Activated T-helper 9 cell treated with anti-CD3 and anti-CD28 coated beads, Interleukin-2, amount 50 U/mL, for 16 hours (primary cell): ENCODE measurements at places on chromosomes 5 and 9.

DNA sequence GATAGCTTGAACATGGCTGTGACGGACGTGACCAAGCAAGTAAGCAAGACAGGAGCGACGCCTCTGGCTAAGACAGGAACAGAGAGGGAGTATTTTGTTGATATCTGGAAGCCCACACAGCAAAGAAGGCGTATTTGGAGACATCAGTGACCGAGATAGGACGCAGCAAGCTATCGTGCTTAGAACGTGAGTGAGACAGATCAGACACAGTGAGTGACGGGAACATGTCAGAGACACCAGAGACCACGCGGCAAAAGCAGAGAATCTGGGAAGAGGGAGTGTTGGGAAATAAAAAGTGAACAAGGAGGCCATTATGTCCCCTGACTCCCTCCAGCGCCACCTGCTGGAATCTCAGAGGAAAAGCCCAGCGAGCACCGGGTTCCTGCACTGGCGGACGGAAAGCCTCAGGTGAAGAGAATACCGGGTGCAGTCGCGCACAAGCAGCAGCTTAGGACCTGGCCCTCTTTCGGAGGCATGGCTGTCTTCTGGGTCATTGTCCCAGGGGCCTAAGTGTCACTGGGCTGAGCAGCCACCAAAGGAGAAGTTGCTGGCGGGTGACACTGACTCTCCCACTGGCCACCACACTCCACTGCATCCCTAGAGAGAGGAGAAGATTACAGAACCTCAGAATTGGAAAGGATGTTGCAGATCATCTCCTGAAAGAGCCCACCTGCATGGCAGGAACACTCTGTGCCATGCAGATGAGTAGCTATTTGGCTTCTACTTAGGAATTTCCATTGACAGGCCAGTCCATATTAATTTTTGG lies 99.1 kb downstream of the FBXO38 start:
- peak; percentile 30 for DNase-seq

DNA sequence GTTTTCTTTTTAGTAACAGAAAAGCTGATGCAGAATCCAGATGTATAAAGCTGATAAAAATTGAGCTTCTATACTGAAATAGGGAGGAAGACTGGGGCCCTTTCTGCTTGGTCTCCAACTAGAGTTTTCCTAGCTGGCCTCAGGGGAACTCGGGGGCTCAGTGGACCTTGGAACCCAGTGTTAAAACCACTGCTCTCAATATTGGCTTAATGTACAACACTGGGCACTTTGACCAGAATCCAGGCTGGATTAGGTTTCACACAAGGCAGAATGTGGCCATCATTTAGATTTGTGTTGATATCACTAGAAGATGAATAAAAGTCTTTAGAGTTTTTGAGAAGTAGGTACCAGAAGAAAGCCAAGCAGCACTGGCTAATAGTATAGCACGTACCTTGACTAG lies 114.7 kb downstream of the GDNF start:
- DNase-seq: no peak

DNA sequence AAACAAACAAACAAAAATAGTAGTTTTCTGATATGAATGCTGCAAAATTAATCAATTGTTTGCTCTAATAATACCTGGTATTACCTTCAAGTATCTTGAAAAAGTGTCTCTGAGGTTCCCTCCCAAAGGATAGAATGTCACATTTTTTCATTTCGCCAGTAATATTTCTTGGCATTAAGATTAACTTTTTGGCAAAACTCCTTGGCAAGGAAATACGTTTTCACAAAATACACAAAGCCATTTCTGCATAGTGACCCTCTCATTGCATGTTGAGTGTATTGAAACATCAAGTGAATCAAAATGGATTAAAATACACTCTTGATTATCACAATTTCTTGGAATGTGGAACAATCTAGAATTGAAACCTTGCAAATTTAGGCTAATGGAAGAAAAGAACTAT lies 230.5 kb downstream of the ATPSCKMT start:
- DNase-seq: no peak

DNA sequence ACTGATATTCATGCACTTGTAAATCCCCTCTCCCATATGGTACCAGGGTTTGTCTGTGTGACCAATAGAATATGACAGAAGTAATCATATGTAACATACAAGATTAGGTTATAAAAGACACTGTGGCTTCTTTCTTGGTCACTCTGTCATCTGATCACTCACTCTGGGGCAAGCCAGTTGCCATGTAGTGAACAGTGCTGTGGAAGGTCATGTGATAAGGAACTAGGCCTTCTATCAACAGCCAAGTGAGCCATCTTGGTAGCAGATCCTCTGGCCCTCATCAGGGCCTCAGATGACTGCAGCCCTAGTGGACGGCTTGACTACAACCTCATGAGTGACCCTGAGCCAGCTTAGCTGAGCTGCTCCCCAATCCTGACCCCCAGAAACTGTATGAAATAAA lies 30.0 kb upstream of the MATR3 start:
- no peak for DNase-seq

DNA sequence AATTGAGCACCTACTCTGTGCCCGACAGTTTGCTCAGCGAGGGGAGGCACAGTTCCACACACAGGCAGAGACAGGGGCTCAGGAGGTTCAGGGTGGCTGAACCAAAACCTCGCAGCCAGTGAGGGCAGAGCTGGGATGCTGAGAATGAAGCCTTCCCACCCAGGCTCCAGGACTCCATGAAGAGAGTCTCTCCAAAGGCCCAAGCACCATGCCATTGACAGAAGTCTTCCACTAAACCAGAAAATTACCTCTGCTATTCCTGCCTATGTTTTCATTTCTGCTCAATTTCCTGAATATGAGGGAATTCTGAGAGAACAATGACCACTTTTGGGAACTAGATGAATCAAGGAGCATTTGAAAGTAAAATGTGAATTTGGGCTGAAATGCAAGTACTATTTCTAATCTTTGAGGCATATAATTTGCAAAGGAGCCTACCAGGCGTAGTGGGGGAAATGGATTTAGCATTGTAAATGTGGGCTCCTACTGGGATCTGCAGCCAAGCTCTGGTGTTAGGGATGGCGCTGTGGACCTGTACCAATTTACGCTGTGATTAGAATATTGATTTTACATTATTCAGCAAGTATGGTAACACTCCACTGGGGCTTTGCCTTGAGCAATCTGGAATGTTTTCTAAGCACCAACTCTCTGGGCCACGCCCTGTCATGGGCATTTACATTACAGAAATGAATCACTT lies 91.9 kb downstream of the DRD1 start:
- no peak for DNase-seq

- no peak for DNase-seq
Measured at GRCh38 chr9:123187131-123187530, 81.3 kb downstream of the STRBP start.

- DNase-seq: peak; percentile 13
Measured at GRCh38 chr9:26947736-26948135, 694 bp upstream of the PLAA start.

DNA sequence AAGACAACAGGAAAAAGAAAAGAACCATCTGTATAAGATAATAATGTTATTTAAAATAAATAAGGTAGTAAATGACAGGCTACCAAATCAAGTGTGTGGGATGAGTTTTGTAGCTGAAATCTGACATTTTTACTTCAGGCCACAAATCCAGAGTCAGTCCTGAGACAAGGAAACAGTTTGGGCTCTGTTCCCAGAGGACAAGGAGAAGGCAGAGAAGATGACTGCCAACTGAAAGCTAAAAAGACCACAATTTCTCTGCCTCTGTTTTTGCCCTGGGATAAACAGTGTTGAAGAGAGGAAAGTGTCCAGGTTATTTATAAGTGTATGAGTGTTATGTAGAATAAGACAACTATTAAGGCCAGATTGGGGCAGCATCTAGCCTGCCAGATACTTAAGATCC lies 180.5 kb downstream of the NFIB start:
- no peak for DNase-seq

- DNase-seq: no peak
Measured at GRCh38 chr5:56698463-56699381, 116.6 kb upstream of the MAP3K1 start.

GRCh38 chr9:126682113-126682810 lies 68.5 kb downstream of the LMX1B start:
- no peak for DNase-seq

DNA sequence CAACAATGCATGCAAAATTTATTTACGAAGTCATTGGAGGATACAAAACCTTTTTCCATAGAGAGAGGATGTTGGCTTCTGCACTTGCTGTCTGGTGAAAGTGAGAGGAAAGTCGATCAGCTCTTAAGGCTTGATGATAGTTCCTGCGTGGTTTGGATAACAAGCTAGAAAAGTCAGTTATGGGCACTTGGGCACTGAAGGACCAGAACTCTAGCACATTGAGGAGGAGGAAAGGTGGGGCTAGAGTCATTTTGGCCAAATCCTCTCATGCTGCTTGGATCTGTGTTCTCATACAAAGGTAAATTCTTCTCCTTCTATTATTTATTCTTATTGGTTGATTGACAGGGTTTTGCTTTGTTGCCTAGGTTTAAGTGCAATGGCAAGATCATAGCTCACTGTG lies 245.9 kb upstream of the ADAMTSL1 start:
- no peak for DNase-seq

- no peak for DNase-seq
Measured at GRCh38 chr5:39422728-39423285, 2.0 kb downstream of the DAB2 start.

- no peak for DNase-seq
Measured at GRCh38 chr9:4475301-4475700, 15.0 kb upstream of the SLC1A1 start.

GRCh38 chr9:22528485-22528884 lies 81.9 kb downstream of the DMRTA1 start:
- DNase-seq: no peak

DNA sequence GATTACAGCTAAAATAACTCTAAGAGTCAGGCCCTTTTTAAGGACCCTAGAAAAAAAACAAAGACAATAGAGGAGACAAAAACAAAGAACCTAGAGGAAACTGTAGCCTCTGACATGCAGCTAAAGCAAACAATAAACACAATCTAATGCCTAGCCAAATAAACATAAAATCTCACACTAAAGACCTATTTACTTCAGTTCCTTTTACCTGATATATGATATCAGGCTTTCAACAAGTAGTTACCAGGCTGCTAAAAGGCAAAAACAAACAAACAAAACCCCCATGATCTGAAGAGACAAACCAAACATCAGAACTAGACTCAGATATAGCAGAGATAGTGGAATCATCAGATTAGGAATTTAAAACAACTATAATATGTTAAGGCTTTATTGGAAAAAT lies 226.5 kb upstream of the POU5F2 start:
- DNase-seq: no peak
